ENCODE measurements at places on chromosomes 1 and 21. TPM values are rescaled to one million over a fixed set of nuclear protein-coding genes. Genes with fewer than 3 reads are reported as not detected.

- no peaks in the 10 kb centered on the region for H3K4me1 ChIP-seq
- no peak overlapping the region for H3K27ac ChIP-seq
- peaks cover 3% of the 10 kb centered on the region for H3K27me3 ChIP-seq
Observed at GRCh38 chr1:237879195-237879594, 11.5 kb downstream of the ZP4 start.

DNA sequence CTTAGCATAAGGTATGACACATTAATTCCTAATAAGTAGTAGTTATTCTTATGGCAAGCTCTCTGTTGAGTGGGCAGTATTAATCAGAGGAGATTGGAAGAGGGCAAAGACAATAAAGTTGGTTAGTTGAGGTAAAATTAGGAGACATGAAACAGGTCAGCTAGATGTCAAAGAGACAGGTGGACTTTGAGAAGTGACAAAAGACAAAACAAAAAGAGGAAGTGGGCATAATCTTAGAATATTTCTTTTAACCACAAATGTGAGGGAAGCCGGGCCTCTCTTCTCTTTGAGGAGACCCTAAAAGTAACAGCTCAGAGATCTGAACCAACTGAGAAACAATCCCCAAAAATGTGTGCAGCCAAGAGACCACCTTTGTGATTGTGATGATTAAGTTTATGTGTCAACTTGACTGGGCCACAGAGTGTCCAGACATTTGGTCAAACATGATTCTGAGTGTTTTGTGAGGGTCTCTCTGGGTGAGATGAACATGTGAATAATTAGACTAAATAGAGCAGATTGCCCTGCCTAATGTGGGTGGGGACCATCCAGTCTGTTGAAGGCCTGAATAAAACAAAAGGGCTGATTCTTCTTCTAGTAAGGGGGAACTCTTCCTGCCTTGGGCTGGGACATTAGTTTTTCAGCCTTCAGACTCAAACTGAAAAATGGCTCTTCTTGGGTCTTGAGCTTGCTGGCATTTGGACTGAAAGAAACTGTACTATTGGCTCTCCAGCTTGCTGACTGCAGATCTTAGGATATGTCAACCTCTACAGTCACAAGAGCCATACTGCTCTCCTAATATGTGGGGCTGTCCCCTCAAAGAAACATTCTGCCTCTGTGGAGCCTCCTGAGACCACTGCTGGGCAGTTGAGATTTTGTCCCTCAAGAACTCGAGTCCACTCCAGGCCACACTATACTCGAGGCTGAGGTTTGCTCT lies 40.0 kb downstream of the FCRL5 start:
- H3K27ac ChIP-seq = no peak overlapping the region
- peaks cover 3% of the 10 kb centered on the region for H3K27me3 ChIP-seq
- H3K4me3 ChIP-seq = no peak overlapping the region
- peaks cover 14% of the 10 kb centered on the region for H3K4me1 ChIP-seq
- DNase-seq = no peak
- H3K36me3 ChIP-seq = no peaks in the 10 kb centered on the region

GRCh38 chr1:31371121-31371959 lies 1.5 kb downstream of the FABP3 start:
- H3K27me3 ChIP-seq = peaks cover under 1% of the 10 kb centered on the region
- no peak for DNase-seq
- H3K36me3 ChIP-seq = no peaks in the 10 kb centered on the region
- peaks cover 18% of the 10 kb centered on the region for H3K4me1 ChIP-seq
- H3K4me3 ChIP-seq = no peak overlapping the region

Gene PHTF1
- polyA plus RNA-seq = 37.6 TPM

- H3K27ac ChIP-seq = no peak overlapping the region
- H3K27me3 ChIP-seq = peaks cover 9% of the 10 kb centered on the region
- no peak for DNase-seq
- H3K36me3 ChIP-seq = no peaks in the 10 kb centered on the region
Observed at GRCh38 chr1:56539520-56539931, 39.8 kb downstream of the PLPP3 start.

- H3K4me3 ChIP-seq = no peak overlapping the region
- no peak overlapping the region for H3K27ac ChIP-seq
- H3K4me1 ChIP-seq = no peaks in the 10 kb centered on the region
- no peaks in the 10 kb centered on the region for H3K27me3 ChIP-seq
- DNase-seq = no peak
- H3K36me3 ChIP-seq = no peaks in the 10 kb centered on the region
Observed at GRCh38 chr1:121445679-121446078, 260.9 kb downstream of the SRGAP2C start.

GRCh38 chr1:205274041-205274691 lies 46.4 kb downstream of the TMCC2 start:
- no peak overlapping the region for H3K27ac ChIP-seq
- peak overlapping the region; percentile 32 for H3K4me3 ChIP-seq
- no peaks in the 10 kb centered on the region for H3K27me3 ChIP-seq
- H3K36me3 ChIP-seq = no peaks in the 10 kb centered on the region

Gene FAM151A
- polyA plus RNA-seq = not detected

Gene RGS4
- polyA plus RNA-seq = not detected

Gene CHIT1
- not detected for polyA plus RNA-seq

Gene ERRFI1
- 0.33 TPM for polyA plus RNA-seq

Gene GTF2B
- 42.0 TPM for polyA plus RNA-seq

- H3K4me3 ChIP-seq = no peak overlapping the region
- H3K4me1 ChIP-seq = peaks cover 36% of the 10 kb centered on the region
- peaks cover 1% of the 10 kb centered on the region for H3K27me3 ChIP-seq
- peak overlapping the region; percentile 7 for H3K27ac ChIP-seq
Observed at GRCh38 chr1:115669002-115669673, 27.4 kb downstream of the VANGL1 start.

DNA sequence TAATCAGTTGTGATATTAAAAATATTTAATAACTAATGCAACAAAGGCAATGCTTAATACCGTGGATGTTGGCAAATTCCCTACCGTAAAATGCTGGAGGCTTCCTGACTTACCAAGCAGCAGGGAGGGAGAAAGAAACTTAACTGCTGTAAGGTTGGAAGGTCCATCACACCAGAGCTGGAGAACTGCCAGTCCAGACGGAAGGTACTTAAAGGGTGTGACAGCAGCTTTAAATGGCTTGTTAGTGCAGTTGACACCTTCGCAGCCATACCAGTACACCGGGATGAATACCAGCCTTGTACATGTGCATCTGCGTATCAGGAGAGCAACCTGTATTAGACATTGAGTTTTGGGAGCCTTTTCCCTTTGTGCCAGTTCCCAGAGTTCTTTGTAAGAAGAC lies 269.5 kb upstream of the NCAM2 start:
- no peak overlapping the region for H3K27ac ChIP-seq
- H3K4me1 ChIP-seq = no peaks in the 10 kb centered on the region
- DNase-seq = no peak
- no peaks in the 10 kb centered on the region for H3K36me3 ChIP-seq

GRCh38 chr1:226681652-226682493 lies 57.2 kb downstream of the ITPKB start:
- DNase-seq = no peak
- H3K27ac ChIP-seq = peak overlapping the region; percentile 95
- peaks cover 7% of the 10 kb centered on the region for H3K36me3 ChIP-seq

Gene RPL11
- polyA plus RNA-seq = 531 TPM

DNA sequence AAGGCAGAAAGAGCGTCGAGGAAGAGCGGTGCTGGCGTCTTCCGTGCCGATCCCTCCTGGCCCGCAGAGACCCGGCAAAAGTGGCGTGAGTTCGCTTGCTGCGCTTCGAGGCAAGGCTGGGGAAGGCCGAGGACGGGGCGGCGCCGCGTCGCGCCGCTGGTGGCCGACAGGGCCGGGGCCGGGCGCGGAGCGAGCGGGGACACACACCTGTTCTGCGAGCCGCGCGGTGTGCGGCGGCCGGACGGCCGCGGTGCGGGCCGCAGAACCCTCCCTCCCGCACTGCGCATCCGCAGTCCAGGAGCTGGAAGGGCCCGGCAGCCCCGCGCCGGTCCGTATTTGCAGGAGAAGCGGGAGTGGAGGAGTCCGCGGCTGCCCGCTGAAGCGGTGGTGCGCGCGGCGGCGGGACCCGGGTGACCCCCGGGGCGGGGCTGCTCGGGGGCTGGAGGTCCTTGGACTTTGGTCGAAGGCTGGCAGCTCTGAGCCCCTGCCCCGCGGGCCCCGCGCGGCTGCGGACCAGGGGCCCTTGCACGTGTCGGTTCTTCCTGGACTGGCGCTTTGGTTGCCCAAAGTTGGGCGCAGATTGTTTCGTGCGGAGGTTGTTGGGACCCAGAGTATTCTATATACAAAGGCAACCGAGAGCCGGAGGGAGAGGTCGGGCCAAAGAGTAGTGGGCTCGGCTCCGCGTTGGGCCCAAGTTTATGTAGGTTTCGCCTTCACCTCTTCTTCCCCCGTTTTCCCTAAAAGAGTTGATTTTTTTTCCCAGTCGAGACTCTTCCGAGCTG lies 2.6 kb downstream of the RNF220 start:
- H3K27ac ChIP-seq = no peak overlapping the region
- H3K4me1 ChIP-seq = peaks cover 34% of the 10 kb centered on the region
- peaks cover 30% of the 10 kb centered on the region for H3K27me3 ChIP-seq
- peak overlapping the region; percentile 94 for H3K4me3 ChIP-seq
- no peaks in the 10 kb centered on the region for H3K36me3 ChIP-seq

DNA sequence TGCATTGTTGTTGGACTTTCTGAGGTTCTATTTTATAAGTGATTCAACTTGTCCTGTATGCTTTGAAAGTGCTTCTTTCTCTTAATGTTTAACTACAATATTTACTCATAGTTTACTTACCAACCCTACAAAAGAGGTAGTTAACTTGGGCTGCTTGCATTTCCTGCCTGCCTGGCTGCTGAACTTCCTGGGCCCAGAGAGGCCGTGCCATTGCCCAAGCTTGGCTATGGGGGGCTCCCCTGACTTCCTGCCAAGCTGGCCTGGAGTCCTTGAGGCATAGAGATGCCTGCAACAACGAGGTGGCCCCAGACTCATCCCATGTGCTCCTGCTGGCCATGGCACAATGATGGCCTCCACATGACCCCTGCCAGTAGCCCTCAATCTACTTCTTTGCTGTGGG lies 361.6 kb upstream of the PLD5 start:
- DNase-seq = no peak
- no peak overlapping the region for H3K4me3 ChIP-seq
- H3K27me3 ChIP-seq = peaks cover 5% of the 10 kb centered on the region
- H3K4me1 ChIP-seq = no peaks in the 10 kb centered on the region

Gene TRAF3IP3
- 287 TPM for polyA plus RNA-seq

DNA sequence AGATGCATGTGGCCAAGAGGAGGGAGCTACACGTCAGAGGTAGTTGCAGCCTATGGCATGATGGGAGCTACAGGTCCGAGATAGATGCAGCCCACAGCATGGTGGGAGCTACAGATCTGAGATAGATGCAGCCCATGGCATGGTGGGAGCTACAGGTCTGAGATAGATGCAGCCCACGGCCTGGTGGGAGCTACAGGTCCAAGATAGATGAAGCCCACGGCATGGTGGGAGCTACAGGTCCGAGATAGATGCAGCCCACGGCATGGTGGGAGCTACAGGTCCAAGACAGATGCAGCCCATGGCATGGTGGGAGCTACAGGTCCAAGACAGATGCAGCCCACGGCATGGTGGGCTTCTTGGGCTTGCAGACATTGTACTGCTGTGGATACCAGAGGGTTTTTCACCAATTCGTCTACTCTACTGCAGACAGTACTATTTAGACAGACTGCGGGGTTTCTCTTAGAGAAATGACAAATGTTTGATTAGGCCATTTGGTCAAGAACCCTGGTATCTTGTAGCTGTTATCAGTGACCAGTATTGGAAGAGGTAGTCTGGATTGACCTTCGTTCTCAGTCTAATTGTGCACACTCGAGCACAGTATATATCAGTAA lies 127.4 kb downstream of the DHRS3 start:
- peaks cover 8% of the 10 kb centered on the region for H3K4me1 ChIP-seq
- DNase-seq = no peak
- H3K27ac ChIP-seq = no peak overlapping the region
- H3K4me3 ChIP-seq = no peak overlapping the region

DNA sequence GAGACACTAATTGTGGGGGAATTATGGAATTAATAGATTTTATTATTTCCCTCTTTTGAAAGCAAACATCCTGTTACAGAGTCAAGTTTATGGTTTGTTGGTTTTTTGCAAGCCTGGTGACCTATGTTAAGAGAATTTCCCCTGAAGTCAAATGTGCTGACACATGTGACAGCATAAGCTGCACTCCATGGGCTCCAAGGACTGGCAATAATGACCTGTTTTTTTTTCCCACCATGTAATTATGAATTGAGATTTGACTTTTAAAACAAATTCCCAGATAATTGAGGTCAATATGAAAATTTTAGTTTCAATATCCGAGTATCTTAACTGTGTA lies 242.5 kb upstream of the SGIP1 start:
- DNase-seq = no peak
- H3K27me3 ChIP-seq = no peaks in the 10 kb centered on the region
- no peaks in the 10 kb centered on the region for H3K36me3 ChIP-seq
- H3K27ac ChIP-seq = no peak overlapping the region
- H3K4me3 ChIP-seq = no peak overlapping the region

GRCh38 chr21:42019101-42019605 lies 9.0 kb upstream of the ZBTB21 start:
- no peak for DNase-seq
- H3K4me1 ChIP-seq = no peaks in the 10 kb centered on the region
- H3K27me3 ChIP-seq = peaks cover 1% of the 10 kb centered on the region
- H3K36me3 ChIP-seq = no peaks in the 10 kb centered on the region
- H3K27ac ChIP-seq = no peak overlapping the region

Gene SNX7
- polyA plus RNA-seq = not detected

Gene ANKRD65
- not detected for polyA plus RNA-seq

DNA sequence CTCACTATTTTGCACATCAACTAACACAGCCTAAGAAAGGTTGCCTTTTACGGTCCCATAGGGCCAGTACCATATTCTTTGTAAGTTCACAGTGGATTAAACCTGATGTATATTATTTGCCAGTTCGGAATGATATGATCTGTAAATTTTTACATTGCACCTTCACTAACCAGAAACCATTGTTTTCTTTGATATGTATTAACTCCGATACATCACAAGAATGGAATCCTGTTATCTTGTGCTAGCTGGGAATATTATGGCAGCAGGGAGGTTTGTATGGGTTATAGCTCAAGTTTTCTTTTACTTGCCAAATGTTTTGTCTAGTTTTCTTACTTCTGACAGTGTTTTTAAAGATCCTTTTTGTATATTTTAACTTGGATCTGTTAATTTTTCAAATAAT lies 51.4 kb upstream of the S1PR1 start:
- no peak for DNase-seq
- no peaks in the 10 kb centered on the region for H3K36me3 ChIP-seq
- H3K4me3 ChIP-seq = no peak overlapping the region
- H3K4me1 ChIP-seq = no peaks in the 10 kb centered on the region

GRCh38 chr1:116396769-116397168 lies 23.7 kb downstream of the ATP1A1 start:
- no peak overlapping the region for H3K4me3 ChIP-seq
- no peak for DNase-seq
- peaks cover 24% of the 10 kb centered on the region for H3K4me1 ChIP-seq
- no peaks in the 10 kb centered on the region for H3K27me3 ChIP-seq

DNA sequence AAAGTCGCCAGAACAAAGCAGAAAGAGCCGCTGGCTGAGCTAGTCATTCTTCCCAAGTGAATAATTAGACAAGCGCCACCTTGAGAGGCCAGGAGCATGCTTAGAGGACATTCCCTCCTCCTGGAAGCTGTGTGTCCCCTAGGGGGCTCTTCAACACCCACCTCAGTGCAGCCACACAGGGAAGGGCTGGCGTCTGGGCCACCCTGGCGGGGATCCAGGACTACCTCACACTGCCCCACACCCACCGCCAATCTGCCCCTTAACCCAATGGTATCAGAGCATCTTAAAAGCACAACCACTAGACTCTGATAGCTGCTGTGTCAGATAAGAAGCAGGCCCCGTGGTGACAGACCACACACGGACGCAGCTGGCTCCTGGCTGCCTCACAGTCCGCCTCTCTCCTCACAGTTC lies 24.9 kb downstream of the SETD4 start:
- H3K4me1 ChIP-seq = no peaks in the 10 kb centered on the region
- no peak overlapping the region for H3K27ac ChIP-seq
- H3K27me3 ChIP-seq = no peaks in the 10 kb centered on the region
- no peak overlapping the region for H3K4me3 ChIP-seq

Data from immature natural killer cell (primary cell).